ENCODE measurements at places on chromosomes 6 and 20.

GRCh38 chr6:84847390-84848160 lies 83.2 kb upstream of the TBX18 start:
- peak; percentile 10 for DNase-seq

DNA sequence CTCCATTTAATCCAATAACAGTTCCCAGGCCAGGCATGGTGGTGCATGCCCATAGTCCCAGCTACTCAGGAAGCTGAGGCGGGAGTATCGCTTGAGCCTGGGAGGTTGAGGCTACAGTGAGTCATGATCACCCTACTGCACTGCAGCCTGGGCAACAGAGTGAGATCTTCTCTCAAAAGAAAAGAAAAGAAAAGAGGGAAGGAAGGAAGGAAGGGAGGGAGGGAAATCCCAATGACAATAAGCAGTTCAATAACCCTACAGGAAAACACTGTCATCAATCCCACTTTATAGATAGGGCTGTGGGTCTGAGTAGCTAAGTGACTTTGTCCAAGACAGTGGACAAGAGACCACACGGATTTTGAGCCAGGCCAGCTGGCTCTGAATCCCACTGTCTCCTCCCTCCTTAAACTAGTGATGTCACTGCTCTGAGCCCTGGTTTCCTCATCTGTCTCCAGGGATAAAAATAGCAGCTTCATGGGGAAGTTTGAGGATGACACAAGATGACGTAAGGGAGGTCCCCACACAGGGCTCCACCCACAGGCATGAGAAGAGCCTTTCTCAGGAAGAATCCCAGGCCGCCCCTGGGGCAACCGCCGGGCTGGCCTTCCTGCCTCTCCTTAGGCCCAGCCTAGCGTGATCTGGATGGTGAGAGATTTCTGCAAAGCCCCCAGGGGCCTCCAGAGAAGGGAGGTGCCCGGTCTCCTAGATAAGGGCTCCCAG lies 7.2 kb upstream of the TRIB3 start:
- DNase-seq, result peak; percentile 33

DNA sequence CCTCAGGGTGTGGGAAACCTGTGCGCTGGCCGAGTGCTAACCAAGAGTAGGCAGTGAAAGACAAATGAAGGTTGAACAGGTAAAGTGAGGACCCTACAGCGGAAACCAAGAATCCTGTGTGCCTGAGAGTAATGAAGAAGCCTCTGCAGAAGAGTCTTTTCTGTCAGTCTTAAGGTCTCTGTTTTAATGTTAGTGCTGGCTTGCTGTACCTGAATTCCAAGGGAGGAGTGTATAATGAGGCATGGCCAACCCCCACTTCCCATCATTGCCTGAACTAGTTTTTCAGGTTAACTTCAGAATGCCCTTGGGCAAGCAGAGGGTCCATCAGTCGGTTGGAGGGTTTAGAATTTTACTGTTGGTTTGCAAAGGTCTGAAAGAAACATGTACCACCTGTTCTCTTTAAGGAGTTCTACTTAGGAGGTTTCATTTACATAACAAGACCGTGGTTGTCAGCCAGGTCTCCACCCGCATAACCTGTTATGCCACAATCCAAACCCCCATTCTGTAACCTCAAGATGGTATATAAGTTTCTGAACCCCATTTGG lies 589 bp upstream of the PDCD2 start:
- no peak for DNase-seq

DNA sequence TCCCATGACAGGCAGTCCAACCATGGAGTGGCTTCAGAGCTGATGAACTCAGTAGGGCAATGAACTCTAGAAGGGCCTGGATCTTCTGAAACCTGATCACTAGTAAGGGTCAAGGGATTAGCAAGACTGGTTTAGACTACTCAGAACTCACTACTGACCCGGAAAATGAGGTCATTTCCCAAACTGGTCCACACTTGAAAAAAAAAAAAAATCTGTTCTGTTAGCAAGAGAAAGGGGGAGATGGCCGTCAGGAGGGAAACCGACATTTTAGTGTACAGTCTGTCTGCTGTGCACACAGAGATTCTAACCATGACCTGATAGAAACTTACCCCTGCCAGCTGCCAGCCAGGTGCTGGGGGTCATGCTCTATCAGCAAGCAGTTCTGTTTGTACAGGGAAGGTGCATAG lies 262.4 kb upstream of the AGPAT4 start:
- DNase-seq, result no peak

- no peak for DNase-seq
These were observed 106.1 kb upstream of the ASF1A start for GRCh38 chr6:118787724-118788423.

- no peak for DNase-seq
These were observed 68.7 kb downstream of the ATRN start for GRCh38 chr20:3539311-3540107.

DNA sequence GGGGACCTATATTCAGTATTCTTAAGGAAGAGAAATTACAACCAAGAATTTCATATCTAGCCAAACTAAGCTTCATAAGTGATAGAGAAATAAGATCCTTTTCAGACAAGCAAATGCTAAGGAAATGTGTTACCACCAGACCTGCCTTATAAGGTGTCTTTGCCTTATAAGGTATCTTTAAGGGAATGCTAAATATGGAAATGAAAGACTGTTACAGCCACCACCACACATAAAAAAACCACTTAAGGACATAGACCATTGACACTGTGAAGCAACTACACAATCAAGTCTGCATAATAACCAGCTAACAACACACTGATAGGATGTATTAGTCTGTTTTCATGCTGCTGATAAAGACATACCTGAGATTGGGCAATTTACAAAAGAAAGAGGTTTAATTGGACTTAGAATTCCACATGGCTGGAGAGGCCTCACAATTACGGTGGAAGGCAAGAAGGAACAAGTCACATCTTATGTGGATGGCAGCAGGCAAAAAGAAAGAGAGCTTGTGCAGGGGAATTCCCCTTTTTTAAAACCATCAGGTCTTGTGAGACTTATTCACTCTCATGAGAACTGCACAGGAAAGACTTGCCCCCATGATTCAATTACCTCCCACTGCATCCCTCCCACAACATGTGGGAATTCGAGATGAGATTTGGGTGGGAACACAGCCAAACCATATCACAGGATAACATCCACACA lies 119.2 kb upstream of the LAMA2 start:
- no peak for DNase-seq

- no peak for DNase-seq
These were observed 39.1 kb downstream of the VSTM2L start for GRCh38 chr20:37941992-37942391.

- DNase-seq, result no peak
These were observed 65.1 kb downstream of the REV3L start for GRCh38 chr6:111417946-111418345.

DNA sequence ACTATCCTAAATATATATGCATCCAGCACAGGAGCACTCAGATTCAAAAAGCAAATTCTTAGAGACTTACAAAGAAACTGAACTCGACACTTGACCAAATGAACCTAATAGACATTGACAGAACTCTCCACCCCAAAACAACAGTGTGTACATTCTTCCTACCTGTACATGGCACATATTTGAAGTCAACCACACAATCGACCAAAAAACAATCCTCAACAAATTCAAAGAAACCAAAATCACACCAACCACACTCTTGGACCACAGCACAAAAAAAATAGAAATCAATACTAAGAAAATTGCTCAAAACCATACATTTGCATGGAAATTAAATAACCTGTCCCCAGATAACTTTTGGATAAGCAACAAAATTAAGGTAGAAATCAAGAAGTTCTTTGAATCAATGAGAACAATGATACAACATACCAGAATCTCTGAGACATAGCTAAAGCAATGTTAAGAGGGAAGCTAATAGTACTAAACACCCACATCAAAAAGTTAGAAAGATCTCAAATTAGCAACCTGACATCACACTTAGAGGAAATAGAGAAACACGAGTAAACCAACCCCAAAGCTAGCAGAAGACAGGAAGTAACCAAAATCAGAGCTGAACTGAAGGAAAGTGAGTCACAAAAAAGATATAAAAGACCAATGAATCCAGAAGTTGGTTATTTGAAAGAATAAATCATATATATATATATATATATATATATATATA lies 12.5 kb upstream of the TREM1 start:
- DNase-seq, result no peak

GRCh38 chr20:57747861-57748481 lies 38.2 kb upstream of the PMEPA1 start:
- DNase-seq, result no peak

DNA sequence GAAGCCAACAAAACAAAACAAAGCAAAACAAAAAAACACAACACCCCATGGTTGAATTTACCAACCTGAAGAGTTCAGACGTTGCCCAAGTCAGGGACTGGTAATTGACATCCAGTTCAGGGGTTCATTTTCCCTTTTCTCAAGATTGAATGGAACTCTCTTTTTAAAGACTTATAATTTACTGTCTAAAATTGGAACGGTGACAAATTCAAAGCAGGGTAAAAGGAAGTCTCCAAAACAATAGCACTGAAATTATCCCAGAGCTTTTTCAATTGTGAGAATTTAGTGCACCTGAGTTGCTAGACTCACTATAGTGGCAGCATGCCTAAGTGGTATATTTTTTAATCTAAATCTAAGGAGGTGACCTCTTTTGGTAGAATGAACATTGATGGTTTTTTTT lies 90.9 kb upstream of the PREP start:
- no peak for DNase-seq

DNA sequence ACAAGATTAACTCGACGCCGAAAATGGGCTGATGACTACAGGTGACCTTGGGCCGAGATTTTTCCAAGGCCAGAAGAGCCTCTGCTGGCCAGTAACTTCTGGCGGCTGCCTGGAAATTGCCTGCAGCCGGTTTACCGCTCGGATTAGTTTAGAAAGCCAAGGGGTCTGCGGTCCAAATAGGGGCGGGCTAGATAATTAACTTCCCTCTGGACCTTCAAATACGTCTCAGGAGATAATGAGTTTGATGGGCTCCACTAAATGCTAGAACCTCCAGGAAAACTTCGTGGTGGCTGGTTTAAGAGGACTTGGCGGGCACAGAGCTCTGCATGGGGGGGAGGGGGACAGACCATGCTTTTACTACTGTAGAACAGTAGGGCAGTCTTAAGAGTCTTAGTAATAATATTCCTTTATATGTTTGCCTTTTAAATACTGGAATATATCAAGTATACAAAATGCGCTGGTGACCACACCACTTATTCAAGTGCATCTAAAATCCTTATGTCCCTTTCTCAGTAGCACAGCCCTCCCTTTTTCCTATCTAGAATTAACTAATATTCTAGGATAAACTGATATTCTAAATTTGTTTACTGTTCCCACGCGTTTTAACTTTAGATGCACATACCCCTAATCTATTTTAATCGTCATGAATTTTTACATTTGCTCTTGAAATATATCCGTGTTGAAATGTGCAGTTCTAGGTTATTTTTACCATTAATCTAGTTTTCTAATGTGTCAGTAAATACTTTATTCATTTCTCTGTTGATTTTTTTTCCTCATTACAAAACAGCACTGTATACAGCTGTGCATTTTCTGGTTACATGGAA lies 107.5 kb upstream of the PRSS16 start:
- DNase-seq, result no peak

- no peak for DNase-seq
These were observed 87.8 kb downstream of the L3MBTL3 start for GRCh38 chr6:130105996-130106704.

- DNase-seq, result no peak
These were observed 55.9 kb downstream of the TRAF3IP2 start for GRCh38 chr6:111549746-111550145.

DNA sequence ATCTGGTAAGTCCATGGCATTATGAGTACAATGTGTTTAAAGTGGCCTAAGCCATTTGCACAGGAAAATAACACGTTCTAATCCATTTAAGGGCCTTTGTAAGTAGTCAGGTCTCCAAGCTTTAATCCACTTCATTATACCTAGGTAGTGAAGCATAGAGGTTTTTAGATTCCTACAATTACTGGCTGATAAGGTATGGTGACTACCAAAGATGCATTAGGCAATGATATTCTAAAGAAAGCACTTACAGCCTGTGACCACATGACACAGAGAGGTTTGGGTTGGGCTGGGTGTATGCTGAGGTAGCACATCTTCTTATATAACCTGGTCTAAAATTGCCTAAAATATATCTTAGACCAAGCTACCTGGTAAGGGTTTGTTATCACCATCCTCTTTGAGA lies 504.4 kb downstream of the TFAP2B start:
- DNase-seq, result no peak

DNA sequence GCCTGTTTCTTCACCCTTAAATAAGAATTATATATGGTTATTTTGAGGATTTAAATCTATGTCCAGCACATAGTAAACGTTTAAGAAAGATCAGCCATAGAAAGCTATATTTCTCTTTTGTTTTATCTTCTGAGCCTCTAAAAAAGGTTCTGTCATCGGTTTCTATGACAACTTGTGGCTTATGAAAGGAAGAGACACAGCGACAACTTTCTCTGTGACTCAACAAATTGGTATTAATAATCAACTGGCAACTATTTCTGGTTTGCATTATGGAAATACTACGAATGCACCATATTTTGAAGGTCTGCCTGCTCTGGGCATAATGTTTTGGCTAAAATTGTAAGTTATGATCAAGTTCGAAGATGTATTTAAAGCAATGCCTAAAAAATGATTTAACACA lies 751.0 kb downstream of the CD109 start:
- no peak for DNase-seq

- no peak for DNase-seq
These were observed 435.5 kb upstream of the PLCB4 start for GRCh38 chr20:8633366-8633765.

- peak; percentile 60 for DNase-seq
These were observed 14.3 kb downstream of the PSMB9 start for GRCh38 chr6:32868257-32868788.

DNA sequence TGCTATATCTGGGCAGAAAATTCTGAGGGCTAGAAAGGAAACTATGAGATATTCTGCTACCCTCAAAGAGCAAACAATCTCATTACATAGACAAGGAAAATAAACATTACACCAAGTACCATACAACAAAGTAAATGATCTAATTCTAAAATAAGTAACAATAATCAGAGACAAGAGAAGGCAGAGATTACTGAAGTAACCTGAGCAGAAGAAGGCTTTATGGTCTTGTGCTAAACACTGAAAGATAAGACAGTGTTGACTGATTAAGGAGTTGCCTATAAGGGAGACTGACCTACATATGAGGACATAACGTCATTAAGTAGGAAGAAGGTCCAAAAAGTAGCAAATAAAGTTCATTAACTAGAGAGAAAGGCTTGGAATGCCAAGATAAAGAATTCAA lies 134.2 kb downstream of the MTFR2 start:
- no peak for DNase-seq

- DNase-seq, result no peak
These were observed 8.6 kb upstream of the TRIB3 start for GRCh38 chr20:371755-372542.

DNA sequence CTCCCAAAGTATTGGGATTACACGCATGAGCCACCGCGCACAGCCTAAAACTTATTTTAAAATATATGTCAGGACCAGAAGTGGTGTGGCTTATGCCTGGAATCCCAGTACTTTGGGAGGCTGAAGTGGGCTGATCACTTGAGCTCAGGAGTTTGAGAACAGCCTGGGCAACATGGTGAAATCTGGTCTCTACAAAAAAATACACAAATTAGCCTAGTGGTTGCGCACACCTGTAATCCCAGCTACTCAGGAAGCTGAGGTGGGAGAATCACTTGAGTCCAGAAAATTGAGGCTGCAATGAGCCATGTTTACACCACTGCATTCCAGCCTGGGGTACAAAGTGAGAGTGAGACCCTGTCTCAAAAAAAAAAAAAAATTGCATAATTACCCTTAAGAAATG lies 13.7 kb downstream of the PXT1 start:
- DNase-seq, result no peak

Data from HEK293T (cell line).